Fibroblast of mammary gland (primary cell): ENCODE measurements at places on chromosomes 1 and 21.

- DNase-seq = no peak
Measured at GRCh38 chr21:41447356-41447755, 21.3 kb downstream of the MX1 start.

- peak; percentile 78 for DNase-seq
Measured at GRCh38 chr1:204971517-204972336, 71.3 kb upstream of the CNTN2 start.

- DNase-seq = peak; percentile 29
Measured at GRCh38 chr1:229147072-229147471, 123.8 kb upstream of the RAB4A start.

DNA sequence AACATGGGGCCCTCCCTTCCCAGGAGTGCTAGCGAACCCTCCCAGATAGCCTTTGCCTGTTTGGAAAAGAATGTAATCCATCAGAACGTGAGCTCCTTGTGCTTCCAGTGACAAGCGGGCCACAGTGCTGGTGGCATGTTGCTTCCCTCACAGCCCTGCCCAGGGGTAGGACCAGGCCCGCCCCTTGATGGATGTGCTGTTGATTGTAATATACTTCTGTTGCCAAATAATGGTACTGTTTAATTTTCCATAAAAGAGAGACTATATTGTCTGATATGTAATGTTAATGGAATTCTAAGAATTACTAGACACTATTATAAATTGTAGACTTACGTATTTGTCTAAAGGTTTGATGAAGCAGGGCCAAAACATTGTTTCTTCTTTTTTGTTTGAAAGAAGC lies 16.4 kb downstream of the ATP5PO start:
- DNase-seq = no peak
